ENCODE measurements at places on chromosomes 7 and 10.

- no peak for DNase-seq
Measured at GRCh38 chr10:70324339-70324861, 40.6 kb upstream of the NPFFR1 start.

GRCh38 chr7:115004121-115004520 lies 82.2 kb downstream of the MDFIC start:
- DNase-seq, result no peak

- DNase-seq, result no peak
Measured at GRCh38 chr7:151924001-151924400, 32.2 kb upstream of the GALNTL5 start.

- peak; percentile 71 for DNase-seq
Measured at GRCh38 chr7:102272075-102272916, 14.4 kb upstream of the SH2B2 start.

DNA sequence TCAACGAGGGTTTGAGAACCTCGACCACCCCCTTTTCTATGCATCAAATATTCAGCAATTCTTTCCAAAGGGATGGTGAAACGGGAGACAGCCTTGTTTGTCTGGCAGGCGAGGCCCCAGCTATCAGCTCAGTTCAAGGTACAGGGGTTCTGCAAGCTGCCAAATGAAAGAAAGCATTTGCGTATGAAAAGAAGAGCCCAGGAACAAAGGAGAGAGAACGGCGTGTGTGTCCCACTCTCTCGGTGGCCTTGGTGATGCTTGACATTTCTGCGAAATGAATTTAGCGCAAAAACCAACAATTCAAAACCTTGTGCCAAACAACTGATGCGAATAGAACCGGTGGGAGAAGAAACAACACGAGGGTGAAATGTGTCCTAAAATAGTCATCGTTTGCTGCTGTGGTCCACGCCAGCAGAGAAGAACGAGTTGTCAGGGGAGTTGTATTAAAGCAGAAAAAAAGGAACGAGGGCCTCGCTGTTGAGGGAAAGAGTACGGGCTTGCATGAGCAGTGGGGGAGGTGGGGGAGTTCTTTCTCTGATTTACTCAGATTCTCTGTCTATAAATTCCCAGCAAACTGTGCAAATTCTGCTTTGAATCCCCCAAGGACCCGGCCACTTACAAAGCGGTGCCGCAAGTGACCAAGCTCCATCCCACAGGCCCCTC lies 97.7 kb downstream of the TMEM130 start:
- no peak for DNase-seq

- DNase-seq, result no peak
Measured at GRCh38 chr7:83410989-83411591, 237.8 kb downstream of the SEMA3E start.

Measured in DND-41 (cell line).